H4 (cell line): ENCODE measurements at places on chromosomes 1 and 21. TPM values are rescaled to one million over a fixed set of nuclear protein-coding genes. Genes with fewer than 3 reads are reported as not detected.

LRRC39 gene
- total RNA-seq, result 0.06 TPM in 1 of 2 replicates, not detected in the other

GRCh38 chr1:207923121-207923520 lies 12.2 kb upstream of the CD34 start:
- DNase-seq, result no peak

GRCh38 chr1:15938628-15939161 lies 37.2 kb downstream of the ZBTB17 start:
- DNase-seq, result no peak

- no peak for DNase-seq
Observed at GRCh38 chr1:14109276-14109635, 409.3 kb downstream of the PRDM2 start.
